ENCODE measurements at places on chromosomes 4 and X. TPM values are rescaled to one million over a fixed set of nuclear protein-coding genes. Genes with fewer than 3 reads are reported as not detected.

SHROOM4 gene
- 1.6 TPM for total RNA-seq

GRIA3 gene
- total RNA-seq = 0.90 TPM

CT83 gene
- not detected for total RNA-seq

BEX5 gene
- 8.9 TPM for total RNA-seq

MMRN1 gene
- 0.70 TPM for total RNA-seq

RAB9B gene
- 0.25 TPM for total RNA-seq

SPINK2 gene
- not detected for total RNA-seq

PRR32 gene
- total RNA-seq = not detected

DNA sequence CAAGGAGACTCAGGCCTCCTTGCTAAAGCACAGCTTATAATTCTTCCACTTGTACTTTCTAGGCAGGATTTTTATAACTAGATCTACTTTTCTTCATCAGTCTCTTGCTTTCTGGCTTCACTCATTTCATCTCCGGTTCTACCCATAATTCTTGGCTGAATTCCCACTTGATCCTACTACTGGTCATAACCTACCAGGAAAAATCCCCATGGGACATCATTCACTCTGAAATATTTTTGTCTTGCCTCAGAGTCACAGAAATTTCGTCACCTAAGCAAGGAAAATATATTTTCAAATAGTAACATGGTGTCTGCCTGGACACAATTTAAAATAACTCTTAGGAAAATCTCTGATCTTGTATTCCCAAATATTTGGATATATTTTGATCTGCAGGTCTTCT is 122.3 kb downstream of the TEX13A start:
- H3K27me3 ChIP-seq = no peaks in the 10 kb centered on the region
- DNase-seq = no peak
- no peaks in the 10 kb centered on the region for H3K36me3 ChIP-seq

DNA sequence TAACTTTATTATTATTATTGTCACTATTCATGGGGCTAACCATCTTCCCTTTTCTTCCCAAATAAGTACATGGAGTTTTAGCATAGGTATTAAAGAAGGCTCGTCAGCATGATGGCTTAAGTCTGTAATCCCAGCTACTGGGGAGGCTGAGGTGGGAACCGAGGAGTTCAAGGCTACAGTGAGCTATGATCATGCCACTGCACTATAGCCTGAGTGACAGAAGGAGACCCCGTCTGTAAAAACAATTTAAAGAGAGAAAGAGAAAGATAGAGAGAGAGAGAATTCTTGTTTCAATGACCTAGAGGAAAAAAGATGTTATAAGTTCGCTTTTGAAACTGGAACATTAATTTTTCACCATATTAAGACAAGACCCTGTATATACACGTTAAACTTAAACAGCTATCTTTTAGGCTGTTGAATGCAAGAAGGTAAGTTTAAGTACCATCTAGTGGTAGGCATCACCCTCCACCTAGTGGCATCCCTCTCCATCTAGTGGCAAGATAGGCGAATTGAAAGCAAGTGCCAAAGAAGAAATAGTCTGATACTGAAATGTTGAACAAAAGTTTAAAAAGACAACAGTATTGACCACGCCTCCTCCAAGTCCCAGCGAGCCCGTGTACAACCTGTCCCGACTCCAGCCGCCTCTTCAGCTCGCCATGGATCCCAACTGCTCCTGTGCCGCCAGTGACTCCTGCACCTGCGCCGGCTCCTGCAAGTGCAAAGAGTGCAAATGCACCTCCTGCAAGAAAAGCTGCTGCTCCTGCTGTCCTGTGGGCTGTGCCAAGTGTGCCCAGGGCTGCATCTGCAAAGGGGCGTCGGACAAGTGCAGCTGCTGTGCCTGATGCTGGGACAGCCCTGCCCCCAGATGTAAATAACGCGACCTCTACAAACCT is 26.0 kb upstream of the YTHDC1 start:
- peaks cover 8% of the 10 kb centered on the region for H3K4me1 ChIP-seq
- H3K36me3 ChIP-seq = no peaks in the 10 kb centered on the region
- peak; percentile 10 for DNase-seq
- H3K27ac ChIP-seq = no peak overlapping the region
- H3K4me3 ChIP-seq = peak overlapping the region; percentile 76
- peaks cover 6% of the 10 kb centered on the region for H3K27me3 ChIP-seq

DNA sequence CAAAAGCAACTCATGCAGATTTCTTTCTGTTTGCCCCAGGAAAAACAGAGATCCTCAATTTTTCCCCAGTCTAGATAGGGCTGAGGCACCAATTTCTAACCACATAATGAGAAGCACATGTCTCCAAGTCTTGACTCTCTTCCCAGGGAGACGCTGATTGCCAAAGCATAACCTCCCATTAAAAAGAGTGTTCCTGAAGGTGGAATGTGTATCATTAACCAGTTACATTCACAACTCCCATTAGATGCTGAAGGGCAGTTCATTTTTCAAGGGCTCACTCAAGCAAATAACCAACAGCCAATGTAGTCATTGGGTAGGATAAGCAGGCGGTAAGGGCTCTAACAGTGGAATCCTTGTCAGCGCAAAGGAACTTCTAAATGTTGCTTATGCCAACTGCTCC is 27.5 kb downstream of the TMEM47 start:
- no peaks in the 10 kb centered on the region for H3K27me3 ChIP-seq
- H3K4me1 ChIP-seq = no peaks in the 10 kb centered on the region
- DNase-seq = no peak
- H3K27ac ChIP-seq = no peak overlapping the region
- no peak overlapping the region for H3K4me3 ChIP-seq

DNA sequence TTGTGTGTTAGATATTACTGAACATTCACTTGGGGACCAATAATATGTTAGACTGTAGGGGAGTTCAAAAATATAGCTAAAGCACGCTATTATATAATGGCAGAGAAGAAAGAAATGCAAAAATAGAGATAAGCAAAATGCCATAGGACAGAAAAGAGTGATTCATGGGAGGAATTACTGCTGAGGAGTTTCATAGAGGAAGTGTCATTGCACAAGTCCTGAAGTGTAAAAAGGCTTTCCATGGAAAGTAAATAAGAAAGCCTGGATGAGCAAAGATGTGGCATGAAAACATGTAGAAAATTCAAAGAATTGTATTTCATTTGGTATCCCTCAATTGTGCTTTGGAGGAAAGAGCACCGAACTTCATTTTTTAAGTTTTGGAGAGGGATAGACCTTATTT is 14.5 kb downstream of the HMGB2 start:
- H3K4me3 ChIP-seq = no peak overlapping the region
- H3K27me3 ChIP-seq = no peaks in the 10 kb centered on the region
- peaks cover 2% of the 10 kb centered on the region for H3K4me1 ChIP-seq
- H3K36me3 ChIP-seq = peaks cover 3% of the 10 kb centered on the region
- H3K27ac ChIP-seq = no peak overlapping the region
- no peak for DNase-seq

- peaks cover 2% of the 10 kb centered on the region for H3K36me3 ChIP-seq
- DNase-seq = no peak
- H3K27me3 ChIP-seq = no peaks in the 10 kb centered on the region
- H3K4me1 ChIP-seq = no peaks in the 10 kb centered on the region
- no peak overlapping the region for H3K4me3 ChIP-seq
- no peak overlapping the region for H3K27ac ChIP-seq
Measured at GRCh38 chr4:14035076-14035475, 407.6 kb upstream of the BOD1L1 start.

DNA sequence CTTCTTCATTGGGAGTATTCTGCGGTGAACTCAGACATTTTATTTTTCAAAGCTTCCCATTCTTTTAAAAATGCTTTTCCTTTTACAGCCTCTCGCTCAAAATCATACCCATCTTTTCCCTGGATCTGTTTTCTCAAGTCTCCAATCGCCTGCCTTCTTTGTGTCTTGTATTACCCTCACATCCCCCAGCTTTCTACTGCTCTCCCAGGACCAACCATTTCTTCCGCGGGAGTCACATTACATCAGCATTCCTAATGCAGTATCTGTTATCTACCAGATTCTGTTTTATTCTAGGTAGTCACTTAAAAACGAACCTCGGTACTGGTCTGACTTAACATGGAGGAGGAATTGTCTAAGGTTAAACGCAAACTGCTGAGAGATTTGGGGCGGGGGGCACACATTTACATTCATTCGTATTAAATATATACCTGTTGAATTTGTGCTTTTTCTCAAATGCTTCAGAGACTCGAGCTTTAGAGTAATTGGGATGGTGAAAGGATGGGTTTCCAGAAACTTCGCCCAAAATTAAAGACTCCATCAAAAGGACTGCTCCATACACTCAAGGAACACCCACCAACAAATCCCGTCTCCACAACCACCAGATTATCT is 493 bp upstream of the UCHL1 start:
- peaks cover 12% of the 10 kb centered on the region for H3K4me1 ChIP-seq
- H3K27me3 ChIP-seq = peaks cover 64% of the 10 kb centered on the region
- H3K4me3 ChIP-seq = peak overlapping the region; percentile 42
- DNase-seq = no peak
- H3K36me3 ChIP-seq = peaks cover 4% of the 10 kb centered on the region
- H3K27ac ChIP-seq = no peak overlapping the region

GRCh38 chr4:108887034-108887433 is 124.2 kb upstream of the ETNPPL start:
- H3K36me3 ChIP-seq = no peaks in the 10 kb centered on the region
- peaks cover 19% of the 10 kb centered on the region for H3K27me3 ChIP-seq
- no peak for DNase-seq
- no peak overlapping the region for H3K27ac ChIP-seq
- no peak overlapping the region for H3K4me3 ChIP-seq

GRCh38 chrX:43679778-43680177 is 23.7 kb downstream of the MAOA start:
- no peak for DNase-seq
- no peaks in the 10 kb centered on the region for H3K36me3 ChIP-seq
- H3K27me3 ChIP-seq = no peaks in the 10 kb centered on the region
- no peak overlapping the region for H3K27ac ChIP-seq
- no peak overlapping the region for H3K4me3 ChIP-seq

DNA sequence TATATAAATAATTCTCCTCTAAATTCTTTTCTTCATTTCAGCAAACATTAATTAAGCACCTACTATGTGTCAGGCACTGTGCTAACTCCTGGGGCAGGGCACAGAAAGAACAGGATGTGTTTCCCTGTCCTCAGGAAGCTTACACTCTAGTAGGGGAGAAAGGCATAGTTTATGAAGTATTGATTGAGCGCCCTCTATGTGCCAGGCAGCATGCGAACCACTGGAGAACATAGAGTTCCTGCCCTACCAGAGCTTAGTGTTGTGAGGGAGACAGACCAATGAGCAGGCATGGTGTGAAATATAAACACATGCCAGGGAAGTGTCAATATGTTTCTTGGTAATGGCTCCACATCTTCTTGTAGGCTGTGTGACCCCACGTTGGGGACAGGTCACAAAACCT is 3.7 kb downstream of the ADGRG4 start:
- no peak overlapping the region for H3K4me3 ChIP-seq
- H3K27ac ChIP-seq = no peak overlapping the region
- no peaks in the 10 kb centered on the region for H3K36me3 ChIP-seq
- H3K4me1 ChIP-seq = no peaks in the 10 kb centered on the region
- H3K27me3 ChIP-seq = no peaks in the 10 kb centered on the region

DNA sequence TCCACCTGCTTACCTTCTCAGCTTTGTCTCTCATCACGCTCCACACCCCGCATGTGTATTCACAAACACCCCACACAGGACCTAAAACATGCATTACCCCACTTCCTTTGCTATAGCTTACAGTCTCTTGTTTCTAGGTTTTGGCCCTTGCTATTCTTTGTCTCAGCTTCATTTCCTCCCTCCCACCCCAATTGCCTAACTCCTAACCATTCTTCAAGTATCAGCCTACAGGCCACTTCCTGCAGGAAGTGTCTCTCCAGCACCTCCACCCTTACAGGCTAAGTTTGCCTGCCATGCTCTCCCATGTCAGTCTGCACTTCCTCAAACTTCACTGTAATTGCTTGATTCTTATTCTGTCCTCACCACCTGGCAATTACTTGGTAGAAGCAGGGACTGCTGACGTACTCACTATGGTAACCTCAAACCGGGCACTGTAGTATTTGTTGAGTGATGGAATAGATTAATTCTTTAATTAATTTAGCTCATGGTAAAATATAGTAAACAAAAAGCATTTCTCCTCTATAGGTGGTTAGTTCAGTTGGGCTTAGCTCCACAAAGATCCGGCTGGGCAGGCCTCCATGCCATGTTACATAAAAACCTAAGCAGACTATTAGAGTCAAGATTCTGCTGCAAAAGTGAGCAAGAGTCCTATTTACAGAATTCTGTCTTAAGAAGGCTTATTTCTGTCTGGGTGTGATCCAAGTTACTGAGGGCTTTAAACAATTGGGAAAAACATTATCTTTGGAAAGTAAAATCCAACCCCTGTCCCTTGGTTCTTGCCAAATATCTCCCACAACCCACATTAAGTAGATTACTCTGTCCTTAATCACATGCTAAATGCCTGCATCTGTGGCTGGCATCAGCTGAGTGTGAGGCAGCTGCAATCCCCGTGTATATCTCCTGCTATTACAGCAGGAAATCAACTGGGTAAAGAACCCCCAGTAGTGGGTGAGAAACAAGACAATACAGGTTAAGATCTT is 124.7 kb upstream of the CPEB2 start:
- peak overlapping the region; percentile 66 for H3K27ac ChIP-seq
- H3K27me3 ChIP-seq = peaks cover 10% of the 10 kb centered on the region
- no peak overlapping the region for H3K4me3 ChIP-seq
- peaks cover 14% of the 10 kb centered on the region for H3K4me1 ChIP-seq

DNA sequence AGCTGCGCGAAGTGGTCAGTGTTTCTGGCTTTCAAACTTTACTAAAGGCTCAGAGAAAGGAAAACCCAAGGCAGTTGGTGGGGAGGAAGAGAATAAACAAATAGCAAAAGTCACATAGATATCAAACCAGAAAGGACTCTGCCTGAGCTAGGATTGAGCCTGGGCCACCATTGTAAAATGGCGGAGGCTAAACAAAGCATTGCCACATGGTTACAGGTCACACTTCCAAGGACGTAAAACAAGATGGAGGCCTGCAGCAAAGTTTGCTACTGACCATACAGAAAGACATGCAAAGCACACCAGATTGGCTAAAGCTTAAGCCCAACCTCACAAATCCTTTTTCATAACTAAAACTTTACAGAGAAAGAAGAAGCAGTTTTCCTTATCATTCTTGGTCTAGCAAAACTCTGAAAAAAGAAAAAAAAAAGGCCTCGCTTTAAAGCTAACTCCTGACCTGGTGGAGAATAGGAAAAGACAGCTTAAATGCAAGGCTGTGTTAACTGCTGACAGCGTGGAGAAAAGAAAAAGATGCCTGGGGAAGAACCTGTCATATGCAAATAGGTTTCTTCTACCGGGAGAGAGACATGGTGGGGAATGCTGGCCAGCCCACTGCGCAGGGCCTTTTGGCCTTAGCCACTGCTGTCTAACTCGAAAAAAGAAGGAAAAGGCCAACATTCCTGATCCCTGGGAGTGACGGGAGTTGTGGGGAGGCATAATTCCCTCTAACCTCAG is 81.8 kb upstream of the SMARCA5 start:
- no peaks in the 10 kb centered on the region for H3K4me1 ChIP-seq
- no peak overlapping the region for H3K27ac ChIP-seq
- H3K36me3 ChIP-seq = no peaks in the 10 kb centered on the region
- DNase-seq = no peak
